ENCODE measurements at places on chromosomes 2 and 18. TPM values are rescaled to one million over a fixed set of nuclear protein-coding genes. Genes with fewer than 3 reads are reported as not detected.

- DNase-seq = no peak
- H3K4me3 ChIP-seq = peak overlapping the region; percentile 49
- H3K4me1 ChIP-seq = no peaks in the 10 kb centered on the region
Measured at GRCh38 chr18:13217466-13217961, 1.0 kb upstream of the LDLRAD4 start.

CNGA3 gene
- total RNA-seq = not detected

SLC66A2 gene
- total RNA-seq = 52.8 TPM

TTN gene
- 1.1 TPM for total RNA-seq

GRCh38 chr2:241410739-241411176 lies 54.7 kb downstream of the FARP2 start:
- peak; percentile 86 for DNase-seq
- no peaks in the 10 kb centered on the region for H3K27me3 ChIP-seq
- peaks cover 29% of the 10 kb centered on the region for H3K4me1 ChIP-seq
- peak overlapping the region; percentile 94 for H3K27ac ChIP-seq
- peaks cover 23% of the 10 kb centered on the region for H3K36me3 ChIP-seq

DNA sequence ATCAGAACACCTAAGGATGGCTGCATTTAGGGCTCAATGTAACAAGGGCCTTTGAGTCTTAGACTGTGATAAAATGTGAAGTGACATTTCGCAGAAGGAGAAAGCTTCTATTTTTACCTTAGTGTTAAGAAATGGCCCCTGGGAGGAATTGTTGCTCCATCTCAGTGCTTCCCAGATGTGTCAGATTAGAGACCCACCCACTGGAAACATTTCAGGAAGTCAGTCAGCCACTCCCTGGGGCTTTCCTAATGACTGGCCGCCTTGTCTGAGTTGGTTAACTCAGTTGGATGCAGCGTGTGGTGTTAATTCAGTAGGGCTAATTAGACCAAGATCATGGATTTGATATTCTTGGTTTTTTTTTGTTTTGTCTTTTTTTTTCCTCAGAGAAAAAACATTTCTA lies 355.9 kb downstream of the PIK3C3 start:
- H3K27ac ChIP-seq = no peak overlapping the region
- no peak overlapping the region for H3K4me3 ChIP-seq
- no peaks in the 10 kb centered on the region for H3K27me3 ChIP-seq
- no peaks in the 10 kb centered on the region for H3K4me1 ChIP-seq
- H3K36me3 ChIP-seq = no peaks in the 10 kb centered on the region

DNA sequence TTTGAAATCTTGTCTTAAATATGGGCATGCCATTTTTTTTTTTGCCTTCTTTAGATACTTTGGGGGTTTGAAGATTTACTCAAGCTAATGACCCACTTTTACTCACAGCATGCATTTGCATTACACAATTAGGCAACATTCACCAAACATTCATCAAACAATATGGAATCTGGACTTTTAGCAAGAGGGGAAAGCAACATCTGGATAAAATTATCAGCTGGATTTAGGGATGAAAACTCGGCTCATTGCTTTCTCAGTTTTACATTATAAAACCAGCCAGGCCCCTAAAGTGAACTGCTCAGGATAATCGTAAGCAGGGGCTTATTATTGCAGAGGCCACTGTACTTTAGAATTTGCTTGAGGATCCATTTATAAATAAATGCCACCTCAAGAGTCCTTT lies 44.7 kb downstream of the SOX11 start:
- no peak overlapping the region for H3K27ac ChIP-seq
- H3K36me3 ChIP-seq = no peaks in the 10 kb centered on the region
- H3K4me1 ChIP-seq = no peaks in the 10 kb centered on the region
- DNase-seq = no peak
- H3K4me3 ChIP-seq = no peak overlapping the region
- no peaks in the 10 kb centered on the region for H3K27me3 ChIP-seq

All from PC-3 (cell line).